Stimulated activated CD4-positive, alpha-beta T cell treated with anti-CD3 and anti-CD28 coated beads, TNF-alpha, amount 100 ng/mL, for 1 hour (primary cell): ENCODE measurements at places on chromosomes 6 and 20.

DNA sequence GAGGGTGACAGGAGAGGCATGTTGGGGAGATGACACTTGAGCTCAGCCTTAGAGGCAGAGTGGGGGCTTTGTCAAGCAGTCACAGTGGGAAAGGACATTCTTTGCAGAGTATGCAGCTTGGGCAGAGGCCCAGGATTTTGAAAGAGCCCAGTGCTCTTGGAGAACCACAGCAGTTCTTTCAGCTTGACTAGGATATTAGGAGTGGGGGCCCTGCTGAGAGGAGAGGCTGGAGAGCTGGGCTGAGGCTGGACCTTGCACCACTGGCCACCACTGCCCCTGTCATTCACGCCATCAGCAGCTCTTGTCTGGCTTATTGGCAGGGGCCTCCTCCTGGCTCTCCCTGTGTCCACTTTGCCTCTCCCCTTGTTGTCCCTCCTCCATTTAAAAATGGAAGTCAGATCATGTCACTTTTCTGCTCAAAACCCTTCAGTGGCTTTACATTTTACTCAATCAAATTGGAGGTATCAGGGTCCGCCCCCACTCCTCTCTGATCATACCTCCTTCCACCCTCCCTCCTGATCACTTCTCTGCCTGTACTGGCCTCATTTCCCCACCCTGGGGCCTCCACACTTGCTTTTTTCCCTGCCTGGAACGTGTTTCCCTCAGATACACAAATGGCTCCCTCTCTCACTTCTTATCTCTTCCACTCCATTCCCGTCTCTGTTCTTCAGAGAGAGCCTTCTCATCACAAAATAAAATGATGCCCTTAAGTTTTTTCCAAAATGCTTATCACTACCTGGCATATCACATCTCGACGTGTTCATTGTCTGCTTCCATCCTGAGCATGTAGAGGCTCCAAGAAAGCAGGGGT lies 10.5 kb downstream of the MANBAL start:
- DNase-seq, result no peak

DNA sequence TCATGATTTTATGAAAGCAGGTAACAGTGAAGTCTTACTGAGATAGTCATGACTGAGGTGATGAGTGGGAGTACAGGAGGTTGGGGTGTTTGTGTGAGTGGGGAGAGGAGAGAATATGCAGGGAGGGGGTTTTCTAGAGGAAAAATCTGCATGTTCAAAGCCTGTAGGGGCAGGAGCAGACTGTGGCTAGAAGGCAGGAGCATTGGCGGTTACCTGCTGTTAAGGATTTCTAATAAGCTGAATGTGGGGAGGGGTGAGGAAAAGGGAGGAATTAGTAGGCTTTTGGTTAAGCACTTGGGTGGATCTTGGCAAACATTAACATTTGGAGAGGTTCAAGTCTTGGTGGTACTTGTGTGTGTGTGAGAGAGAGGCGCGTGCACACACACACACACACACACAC lies 70.8 kb downstream of the EYA4 start:
- DNase-seq, result no peak

- DNase-seq, result no peak
Measured at GRCh38 chr6:86832686-86833085, 104.6 kb upstream of the HTR1E start.

DNA sequence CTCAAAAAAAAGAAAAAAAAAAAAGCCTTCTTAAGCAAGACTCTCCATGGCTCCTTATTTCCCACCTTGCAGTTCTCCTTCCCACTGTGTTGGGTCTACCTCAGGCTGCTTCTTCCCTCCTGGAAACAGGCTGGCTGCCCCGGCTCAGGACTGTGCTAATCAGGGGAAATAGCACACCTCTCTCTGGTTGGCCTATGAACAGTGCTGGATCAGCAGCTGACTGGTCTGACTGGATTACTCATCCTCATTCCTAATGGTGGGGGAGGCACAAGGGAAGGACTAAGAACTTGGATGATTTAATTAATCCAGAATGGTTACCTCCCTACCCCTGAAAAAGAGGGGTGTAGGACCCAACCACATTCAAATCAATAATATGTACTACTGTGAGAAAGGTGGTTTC lies 3.9 kb upstream of the SRSF3 start:
- DNase-seq, result no peak

DNA sequence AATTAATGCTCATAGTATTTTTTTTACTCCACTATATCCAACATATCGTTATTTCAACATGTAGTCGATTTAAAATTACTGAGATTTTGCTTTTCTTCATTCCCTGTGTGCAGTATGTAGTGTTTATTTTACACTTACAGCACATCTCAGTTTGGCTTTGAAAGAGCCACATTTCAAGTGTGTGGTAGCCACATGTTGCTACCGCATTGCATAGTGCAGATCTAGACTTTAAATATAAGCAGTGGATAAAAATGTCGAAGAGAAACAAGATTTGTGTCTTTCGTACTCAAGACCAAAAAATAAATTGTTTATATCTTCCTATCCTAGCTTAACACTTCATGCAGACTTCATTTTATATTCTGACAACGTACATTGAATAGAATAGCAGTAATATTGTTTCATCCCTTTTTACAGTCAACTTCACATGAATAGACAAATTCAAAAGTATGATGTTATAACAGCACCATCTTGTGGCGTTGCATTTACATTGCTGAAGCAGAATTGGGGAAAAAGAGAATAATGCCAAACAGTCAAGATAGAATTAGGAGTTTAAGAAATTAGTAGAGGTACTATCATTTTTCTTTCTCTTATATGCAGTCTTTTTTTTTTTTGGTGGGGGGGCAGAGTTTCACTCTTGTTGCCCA lies 29.9 kb downstream of the FBXO5 start:
- DNase-seq, result no peak

DNA sequence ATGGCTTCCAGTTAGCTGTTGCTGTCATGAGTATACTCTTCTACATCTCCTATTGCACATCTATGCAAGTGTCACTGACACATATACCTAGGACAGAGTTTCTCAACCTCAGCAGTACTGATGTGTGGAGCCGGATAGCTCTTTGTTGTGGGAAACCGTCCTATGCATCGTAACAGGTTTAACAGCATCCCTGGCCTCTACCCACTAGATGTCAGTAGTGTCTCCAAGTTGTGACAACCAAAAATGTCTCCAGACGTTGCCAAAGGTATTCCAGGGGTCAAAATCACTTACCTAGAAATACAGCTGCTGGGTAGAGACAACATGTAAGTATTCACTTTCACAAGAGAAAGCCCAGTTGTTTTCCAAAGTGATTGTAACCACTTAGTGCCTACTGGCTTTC lies 637.6 kb downstream of the RNF144B start:
- no peak for DNase-seq

GRCh38 chr6:147407571-147407970 lies 100.9 kb upstream of the SAMD5 start:
- no peak for DNase-seq

DNA sequence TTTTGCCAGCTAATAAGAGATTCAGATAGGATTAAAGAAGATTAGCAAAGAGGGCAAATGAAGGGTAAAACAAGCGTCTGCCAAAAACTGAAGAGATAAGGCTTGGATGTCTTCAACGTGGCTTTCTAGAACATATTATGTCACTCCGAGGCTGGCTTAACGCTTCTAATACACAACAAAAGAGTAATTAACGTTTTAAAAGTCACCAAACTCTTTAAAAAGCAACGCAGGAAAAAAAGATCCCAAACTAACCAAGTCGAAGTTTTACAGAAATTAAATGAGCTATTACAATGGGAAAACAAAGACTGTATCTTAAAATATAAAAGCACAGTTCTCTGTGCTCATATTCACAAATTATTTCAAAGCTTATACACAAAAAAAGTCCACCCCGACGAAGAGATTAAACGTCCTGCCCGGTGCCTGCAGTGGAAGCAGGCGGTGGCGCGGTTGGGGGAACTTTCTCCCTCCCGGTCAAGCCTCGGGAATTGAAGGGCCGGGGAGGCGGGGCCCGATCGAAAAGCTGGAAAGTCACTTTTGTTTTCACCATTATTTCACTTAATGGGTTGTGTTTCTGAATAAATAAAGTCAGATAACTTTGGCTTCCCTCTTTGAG lies 1.2 kb downstream of the MAK start:
- DNase-seq, result no peak

GRCh38 chr6:119105282-119105681 lies 26.8 kb upstream of the FAM184A start:
- DNase-seq, result no peak

- DNase-seq, result no peak
Measured at GRCh38 chr6:6260196-6260722, 60.2 kb downstream of the F13A1 start.

GRCh38 chr20:38874460-38875174 lies 51.6 kb upstream of the FAM83D start:
- DNase-seq, result no peak

DNA sequence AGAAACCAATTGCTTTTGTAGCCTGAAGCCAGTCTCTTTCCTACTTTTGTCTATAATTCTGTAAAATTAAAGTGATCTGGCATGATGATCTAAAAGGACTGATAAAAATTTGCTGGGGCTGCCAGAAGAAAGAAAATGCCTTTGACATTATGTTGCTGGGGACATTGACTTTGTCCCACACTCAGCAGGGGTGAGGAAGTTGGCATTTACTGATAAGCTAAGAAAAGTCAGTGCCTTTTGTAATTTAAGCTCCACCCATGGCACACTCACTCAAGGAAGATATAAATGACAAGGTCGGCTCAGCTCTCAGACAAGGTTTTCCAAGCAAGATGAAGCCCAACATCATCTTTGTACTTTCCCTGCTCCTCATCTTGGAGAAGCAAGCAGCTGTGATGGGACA lies at the start of gene SEMG1:
SEMG1 (plus strand) TSS at position 309 of the 400 bp plus-strand sequence; CDS start at position 330, 21 bp downstream.
- no peak for DNase-seq

DNA sequence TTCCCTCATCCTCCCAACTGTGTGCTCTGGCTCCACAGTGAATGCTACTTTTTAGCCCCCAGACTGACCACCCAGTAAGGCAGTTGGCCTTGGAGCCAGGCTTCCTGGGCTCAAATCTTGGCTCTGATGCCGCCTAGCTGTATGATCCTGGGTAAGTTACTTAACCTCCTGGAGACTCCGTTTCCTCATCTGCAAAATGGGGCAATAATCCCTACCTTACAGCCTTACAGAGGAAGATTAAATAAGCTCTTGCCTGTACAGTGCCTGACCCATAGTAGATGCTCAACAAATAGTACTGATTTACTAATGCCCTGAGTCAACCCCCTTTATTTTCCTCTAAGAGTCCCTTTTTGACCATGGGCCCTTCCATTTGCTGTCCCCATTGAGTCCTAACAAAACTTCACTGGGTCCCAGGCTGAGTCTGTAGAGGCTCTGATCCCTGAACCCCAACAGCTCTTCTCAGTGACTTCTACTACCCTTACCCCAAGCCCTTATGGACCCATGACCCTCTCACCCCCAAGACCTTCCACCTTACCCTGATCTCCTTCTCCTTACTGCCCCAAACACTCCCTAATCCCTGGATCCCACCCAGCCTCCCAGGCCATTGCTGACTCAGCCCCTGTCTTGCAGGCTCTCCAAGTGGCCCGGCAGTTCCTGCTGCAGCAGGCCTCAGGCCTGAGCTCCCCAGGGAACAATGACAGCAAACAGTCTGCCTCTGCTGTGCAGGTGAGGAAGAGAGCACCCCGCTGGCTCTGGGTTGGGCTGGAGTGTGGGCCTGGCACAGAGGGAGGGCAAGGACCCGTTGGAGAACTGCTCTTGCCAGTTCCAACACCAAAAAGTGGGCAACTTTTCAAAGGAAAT lies 31.4 kb downstream of the FOXP4 start:
- DNase-seq, result no peak

GRCh38 chr6:30875244-30876038 lies 8.9 kb upstream of the DDR1 start:
- no peak for DNase-seq

- DNase-seq, result no peak
Measured at GRCh38 chr6:113464960-113465359, 392.2 kb upstream of the MARCKS start.

GRCh38 chr6:56380476-56380875 lies 133.1 kb upstream of the COL21A1 start:
- no peak for DNase-seq

DNA sequence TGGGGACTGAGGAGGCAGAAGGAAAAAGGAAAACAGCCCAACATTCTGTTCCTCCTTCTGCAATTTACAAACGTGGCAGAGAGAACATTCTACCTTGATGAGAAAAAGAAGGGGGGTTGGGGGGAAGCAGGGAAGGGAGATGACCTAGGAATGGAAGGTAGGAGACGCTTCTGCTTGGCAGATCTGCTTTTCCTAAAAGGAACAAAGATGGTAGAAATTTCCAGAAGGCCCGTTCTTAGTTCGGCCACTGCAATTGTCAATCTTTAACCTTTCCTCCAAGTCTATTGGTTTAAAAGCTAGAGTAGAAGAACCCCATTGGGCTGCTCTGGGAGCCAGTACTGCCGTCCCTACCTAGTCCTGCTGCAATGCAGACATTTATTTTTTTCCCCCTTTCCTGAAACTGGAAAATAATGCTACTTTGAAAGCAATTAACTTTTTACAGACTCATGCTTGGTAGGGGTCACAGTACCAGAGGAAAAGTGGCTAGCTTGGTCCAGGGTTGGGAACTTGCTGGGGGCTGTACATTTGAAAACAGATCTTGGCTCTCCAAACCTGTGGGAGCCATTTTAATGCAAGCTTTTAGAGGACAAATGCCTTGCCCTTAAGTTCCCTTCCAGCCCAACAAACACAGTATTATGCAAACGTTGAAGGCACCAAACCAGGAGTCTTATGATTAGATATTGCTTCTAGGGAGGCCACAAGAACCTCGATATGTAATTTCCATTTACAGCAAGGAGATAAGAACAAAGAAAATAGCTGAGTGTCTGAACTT lies 2.6 kb downstream of the ZMYND8 start:
- no peak for DNase-seq

DNA sequence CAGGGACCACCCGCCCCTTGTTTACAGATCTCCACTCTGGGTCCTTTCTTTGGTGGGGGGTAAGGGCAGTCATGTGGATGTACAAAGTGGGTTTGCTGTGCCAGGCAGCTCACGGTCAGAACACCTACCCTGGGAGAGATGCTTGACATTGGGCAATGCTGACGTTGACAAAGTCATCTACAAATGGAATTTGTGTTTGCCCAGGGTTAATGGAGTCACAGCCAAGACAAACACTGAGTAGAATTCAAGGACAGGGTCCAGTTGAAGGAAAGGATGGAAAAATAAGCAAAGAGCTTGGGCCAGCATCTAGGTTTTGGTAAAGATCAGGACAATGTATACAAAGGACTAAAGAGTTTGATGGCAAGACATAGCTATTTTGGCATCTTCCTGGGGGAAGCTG lies 54.7 kb downstream of the MOCS1 start:
- DNase-seq, result no peak

GRCh38 chr6:31622684-31623091 lies 2.2 kb downstream of the PRRC2A start:
- no peak for DNase-seq

GRCh38 chr20:23401051-23401450 lies 20.2 kb downstream of the NAPB start:
- no peak for DNase-seq
